ENCODE measurements at places on chromosomes 5 and 9.

DNA sequence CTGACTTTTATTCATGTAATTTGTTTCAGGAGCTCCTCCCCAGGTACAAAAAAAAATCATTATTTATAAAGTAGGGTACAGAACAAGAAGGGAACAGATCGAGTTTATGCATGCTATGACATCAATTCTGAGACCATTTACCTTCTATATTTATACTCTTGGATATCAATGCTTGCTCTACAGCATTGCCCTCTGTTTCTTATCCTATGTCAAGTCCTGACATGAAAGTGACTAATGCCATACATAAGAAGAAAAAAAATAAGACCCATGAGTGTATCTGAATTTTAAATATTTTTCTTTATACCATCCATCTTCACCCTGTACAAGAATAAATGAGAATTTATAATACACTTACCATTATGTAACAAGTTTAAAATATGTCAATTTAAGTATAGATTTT lies 2016.3 kb upstream of the CDH9 start:
- DNase-seq, result no peak

- no peak for DNase-seq
Measured at GRCh38 chr9:35423499-35423898, 66.4 kb upstream of the RUSC2 start.

GRCh38 chr5:78611126-78611605 lies 37.4 kb downstream of the LHFPL2 start:
- no peak for DNase-seq

DNA sequence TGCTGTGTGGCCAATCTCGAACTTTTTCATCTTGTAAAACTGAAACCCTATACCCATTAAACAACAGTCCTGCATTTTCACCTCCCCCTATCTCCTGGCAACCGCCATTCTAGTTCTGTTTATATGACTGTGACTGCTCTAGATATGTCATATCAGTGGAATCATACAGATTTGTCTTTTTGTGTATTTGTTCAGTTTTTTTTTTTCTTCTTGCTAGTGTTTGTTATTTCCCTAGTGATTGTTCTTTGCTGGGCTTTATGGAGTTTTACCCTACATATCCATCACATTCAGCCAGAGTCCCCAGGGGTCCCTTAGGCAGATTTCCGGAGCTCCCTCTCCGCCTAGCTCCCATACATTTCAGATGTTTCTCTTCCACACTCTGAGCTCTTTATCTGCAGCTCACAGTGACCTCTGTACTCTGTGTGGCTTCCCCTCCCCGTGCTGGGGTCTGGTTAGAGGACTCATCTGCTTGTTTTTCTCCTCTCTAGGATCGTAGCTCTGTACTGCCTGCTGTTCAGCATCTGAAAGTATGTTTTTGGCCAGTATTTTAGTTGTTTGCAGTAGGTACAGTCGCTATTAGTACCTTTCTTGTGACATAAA lies 25.1 kb upstream of the CARTPT start:
- DNase-seq, result no peak

DNA sequence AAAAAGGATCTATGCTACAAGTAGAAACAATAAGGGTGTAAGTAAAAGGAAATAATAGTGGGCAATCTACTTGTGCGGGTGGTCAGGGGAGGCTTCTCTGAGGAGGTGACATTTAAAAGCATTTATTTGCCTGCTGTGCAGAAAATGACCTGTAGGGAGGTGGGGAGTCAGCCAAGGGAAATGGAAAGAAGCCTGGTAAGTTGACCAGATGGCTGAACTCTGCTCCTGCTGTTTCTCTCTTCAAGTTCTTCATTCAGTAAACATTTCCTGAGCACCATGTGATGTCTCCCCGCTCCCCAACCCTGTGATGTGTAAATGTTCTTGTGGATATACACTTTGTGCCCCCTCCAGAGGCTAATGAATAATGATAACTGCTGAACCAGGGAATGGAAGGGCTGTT lies 9.9 kb upstream of the SPIN1 start:
- no peak for DNase-seq

- no peak for DNase-seq
Measured at GRCh38 chr9:32300373-32300772, 84.1 kb upstream of the ACO1 start.

GRCh38 chr9:19117039-19117716 lies 10.1 kb downstream of the PLIN2 start:
- no peak for DNase-seq

DNA sequence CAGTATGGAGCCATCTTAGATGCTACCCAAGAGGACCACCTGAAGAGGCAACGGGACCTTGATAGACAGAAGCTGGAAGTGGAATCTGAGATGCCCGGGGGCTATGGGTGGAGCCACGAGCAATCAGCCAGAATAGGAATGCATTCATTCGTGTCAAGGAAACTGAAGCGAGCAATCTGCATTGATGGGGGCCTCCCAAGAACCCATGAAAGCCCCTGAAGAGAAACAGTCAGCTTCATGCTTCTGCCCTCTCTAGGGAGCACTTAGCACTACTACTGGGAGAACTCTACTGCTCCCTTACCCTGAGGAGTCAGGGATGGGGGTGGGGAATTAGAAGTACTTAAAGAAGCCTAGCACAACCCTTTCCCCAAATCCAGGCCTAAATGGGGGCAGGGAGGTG lies 51.9 kb upstream of the TCERG1 start:
- DNase-seq, result no peak

DNA sequence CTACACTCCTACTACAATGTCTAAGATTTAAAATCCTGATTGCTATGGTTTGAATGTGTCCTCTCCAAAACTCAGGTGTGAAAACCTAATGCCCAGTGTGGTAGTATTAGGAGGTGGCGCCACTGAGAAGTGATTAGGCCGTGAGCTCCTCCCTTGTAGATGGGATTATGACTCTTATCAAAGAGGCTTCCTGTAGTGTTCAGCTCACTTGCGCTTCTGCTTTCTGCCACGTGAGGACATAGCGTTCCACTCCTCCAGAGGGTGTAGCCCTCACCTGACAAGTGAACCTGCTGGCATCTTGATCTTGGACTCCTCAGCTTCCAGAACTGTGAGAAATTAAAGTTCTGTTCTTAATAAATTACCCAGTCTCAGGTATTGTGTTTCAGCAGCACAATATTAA lies 33.0 kb upstream of the WHRN start:
- DNase-seq, result no peak

GRCh38 chr5:55232271-55232984 lies 980 bp downstream of the CCNO start:
- no peak for DNase-seq

- no peak for DNase-seq
Measured at GRCh38 chr9:109028457-109028856, 15.2 kb upstream of the CTNNAL1 start.

DNA sequence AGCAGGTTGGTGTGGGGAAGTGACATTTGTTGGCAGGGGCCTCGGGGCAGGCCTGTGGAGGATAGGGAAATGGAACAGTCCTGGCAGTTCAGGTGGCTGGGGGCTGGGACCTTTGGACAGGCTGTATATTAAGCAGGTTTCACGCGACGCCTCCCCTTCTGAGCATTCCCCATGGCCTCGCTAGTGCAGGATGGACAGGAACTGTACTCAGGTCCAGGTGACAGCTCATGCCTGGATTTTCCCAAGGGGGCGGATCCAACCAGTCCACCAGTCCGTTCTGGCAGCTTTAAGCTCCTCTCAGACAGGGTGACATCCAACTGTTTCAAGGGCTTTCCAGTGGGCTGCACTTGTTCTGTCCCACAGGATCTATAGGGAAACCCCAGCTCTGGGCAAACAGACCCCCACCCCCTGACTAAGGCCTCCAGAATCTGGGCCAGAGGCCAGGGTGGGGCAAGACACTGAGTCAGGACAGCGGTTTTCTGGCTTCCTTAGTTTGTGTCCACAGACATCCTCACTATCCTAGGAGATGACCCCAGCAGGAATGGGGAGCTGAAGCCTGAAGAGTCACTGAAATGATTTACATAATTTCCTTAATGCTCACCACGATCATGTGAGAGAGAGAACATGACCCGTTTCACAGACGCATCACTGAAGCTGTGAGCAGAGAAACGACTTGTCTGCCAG lies 20.9 kb downstream of the CSF2 start:
- peak; percentile 98 for DNase-seq

GRCh38 chr9:14650596-14650995 lies 42.6 kb downstream of the ZDHHC21 start:
- no peak for DNase-seq

All from astrocyte (in vitro differentiated cells and primary cell).